G401 (cell line): ENCODE measurements at places on chromosomes 5 and 9. TPM values are rescaled to one million over a fixed set of nuclear protein-coding genes. Genes with fewer than 3 reads are reported as not detected.
A peak's percentile ranks its signal among the peaks of the same experiment; 100 is the strongest.

DNA sequence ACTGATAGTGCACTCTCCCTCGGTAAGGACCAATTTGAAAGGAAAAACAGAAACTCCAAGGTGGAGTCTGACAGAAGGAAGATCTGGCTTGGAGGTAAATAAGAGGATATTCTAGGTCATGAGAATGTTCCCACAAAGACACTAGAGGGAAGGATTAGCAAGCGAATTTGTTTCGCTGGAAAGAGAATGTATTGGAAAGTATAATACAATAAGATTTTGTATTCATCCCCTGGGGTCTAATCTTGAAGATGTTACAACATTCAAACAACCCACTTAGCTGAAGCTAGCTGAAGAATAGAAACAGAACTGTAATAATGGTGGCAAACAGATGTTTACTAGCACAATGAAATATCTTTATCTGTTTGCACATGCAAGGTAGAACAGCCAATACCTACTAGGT lies 158.7 kb downstream of the GNAQ start:
- no peak for DNase-seq

GRCh38 chr9:16150501-16150900 lies 597.7 kb downstream of the CCDC171 start:
- DNase-seq: no peak

GRCh38 chr9:117008876-117009275 lies 321.8 kb downstream of the TRIM32 start:
- no peak for DNase-seq

DNA sequence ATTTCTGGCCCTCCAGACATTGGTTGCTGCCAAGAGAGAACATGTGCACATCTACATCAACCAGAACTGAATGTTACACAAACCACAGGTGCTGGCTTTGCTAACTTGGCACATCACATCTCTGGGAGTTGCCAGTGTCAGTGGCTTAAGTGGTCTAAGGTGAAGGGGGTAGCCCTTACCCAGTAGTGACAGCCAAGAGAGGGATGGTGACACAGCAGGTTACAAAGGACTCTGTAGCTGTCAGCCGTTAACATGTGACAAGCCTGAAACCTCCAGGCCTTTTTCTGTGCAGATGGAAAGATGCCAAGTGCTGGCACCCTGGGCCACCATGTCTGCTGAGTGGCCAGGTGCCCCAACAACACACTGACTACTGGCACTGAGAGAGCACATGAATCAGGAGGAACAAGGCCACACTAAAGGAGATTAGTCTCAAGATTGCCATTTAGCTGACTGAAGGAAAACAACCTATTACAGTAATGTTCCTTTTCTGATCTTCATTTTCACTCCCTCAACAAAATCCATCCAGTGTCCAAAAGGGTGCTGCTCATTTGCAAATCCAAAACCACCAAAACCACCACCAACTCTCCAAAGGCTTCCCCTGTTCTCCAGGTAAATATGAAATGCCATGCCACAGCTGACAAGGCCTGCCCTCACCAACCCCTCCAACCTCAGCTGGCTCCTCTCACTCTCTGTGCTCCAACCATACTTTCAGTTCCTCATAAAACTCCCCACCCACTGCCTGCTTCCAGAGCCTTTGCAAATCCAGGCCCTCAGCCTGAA lies 20.2 kb downstream of the SIL1 start:
- DNase-seq: peak; percentile 98

- DNase-seq: no peak
Measured at GRCh38 chr5:169272111-169272510, 28.8 kb downstream of the SLIT3 start.

DNA sequence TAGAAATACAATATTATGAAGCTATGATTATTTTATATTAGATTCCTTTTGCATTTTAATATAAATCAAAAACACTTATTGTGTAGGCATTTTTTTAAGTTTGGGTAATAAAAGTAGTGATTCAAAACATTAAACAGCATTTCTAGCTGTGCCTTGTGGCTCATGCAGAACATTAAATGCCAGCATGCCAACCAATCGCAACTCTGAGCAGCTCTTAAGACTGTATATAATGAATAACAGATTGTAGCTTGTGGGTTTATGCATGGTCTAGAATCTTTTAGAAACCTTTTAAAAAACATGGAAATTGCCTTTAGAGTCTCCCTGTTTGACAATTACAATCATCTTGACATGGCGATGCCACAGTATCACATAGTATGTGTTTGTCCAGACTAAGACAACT lies 903.8 kb downstream of the EFNA5 start:
- DNase-seq: no peak

DNA sequence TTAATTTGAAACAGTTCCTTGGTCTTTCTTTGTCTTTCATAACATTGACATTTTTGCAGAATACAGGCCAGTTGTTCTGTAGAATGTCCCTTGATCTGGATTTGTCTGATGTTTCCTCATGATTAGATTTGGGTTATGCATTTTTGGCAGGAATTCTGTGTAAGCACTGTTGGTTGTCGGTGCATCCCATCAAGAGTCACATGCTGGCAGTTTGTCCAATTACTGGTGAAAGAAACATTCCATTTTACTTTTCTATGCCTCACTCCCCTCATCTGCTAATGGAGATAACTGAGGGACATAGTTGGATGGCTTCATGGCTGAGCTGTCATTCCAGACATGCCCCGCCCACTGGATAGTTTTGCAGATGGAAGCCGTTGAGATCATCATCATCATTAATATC lies 7.6 kb upstream of the ZNF618 start:
- no peak for DNase-seq

- no peak for DNase-seq
Measured at GRCh38 chr9:19117039-19117716, 10.1 kb downstream of the PLIN2 start.

GRCh38 chr9:83476513-83476912 lies 61.7 kb downstream of the FRMD3 start:
- DNase-seq: no peak

GRCh38 chr5:157263496-157264090 lies 2.3 kb upstream of the CYFIP2 start:
- no peak for DNase-seq

GRCh38 chr5:74575741-74576538 lies 64.6 kb downstream of the ENC1 start:
- DNase-seq: no peak

DNA sequence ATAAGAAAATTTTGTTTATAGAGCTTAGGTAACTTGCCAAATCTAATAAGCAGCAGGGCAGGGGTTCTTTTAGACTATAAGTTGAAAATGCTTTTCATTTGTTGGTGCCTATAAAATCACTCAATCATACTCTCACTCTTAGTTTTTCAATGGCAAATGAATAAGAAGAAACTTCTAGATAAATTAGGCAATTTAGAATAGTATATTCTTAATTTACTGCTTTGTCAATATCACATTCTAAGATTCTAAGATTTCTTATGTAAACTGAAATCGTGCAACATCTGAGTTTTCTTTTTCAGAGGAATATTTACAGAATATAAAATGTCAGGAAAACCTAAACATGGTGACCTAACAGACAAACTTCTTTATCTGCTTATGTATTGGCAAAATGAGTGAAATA lies 849.0 kb downstream of the DTWD2 start:
- no peak for DNase-seq

- no peak for DNase-seq
Measured at GRCh38 chr5:113735751-113736150, 222.3 kb downstream of the YTHDC2 start.

GRCh38 chr5:177316005-177316404 lies 4.3 kb upstream of the MXD3 start:
- DNase-seq: no peak

DNA sequence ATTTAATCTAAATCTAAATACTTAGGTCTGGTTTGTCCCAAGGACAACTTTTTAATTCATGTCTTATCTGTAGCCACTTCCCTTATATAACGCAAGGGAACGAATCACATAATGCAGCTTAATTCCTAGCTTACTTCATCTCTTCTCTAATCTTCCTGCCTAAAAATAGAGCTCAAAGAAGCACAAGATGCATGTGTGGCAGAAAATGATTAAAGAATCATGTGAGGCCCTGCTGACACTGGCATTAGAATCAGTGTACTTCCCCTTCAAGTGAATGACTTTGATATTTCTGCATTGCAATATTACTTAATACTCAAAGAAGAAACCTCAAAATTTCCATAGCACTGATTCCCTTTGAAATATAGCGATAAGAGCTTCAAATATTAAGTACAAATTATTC lies 317.9 kb upstream of the FTMT start:
- DNase-seq: no peak

- no peak for DNase-seq
Measured at GRCh38 chr5:158995694-158996173, 104.0 kb downstream of the EBF1 start.

DNA sequence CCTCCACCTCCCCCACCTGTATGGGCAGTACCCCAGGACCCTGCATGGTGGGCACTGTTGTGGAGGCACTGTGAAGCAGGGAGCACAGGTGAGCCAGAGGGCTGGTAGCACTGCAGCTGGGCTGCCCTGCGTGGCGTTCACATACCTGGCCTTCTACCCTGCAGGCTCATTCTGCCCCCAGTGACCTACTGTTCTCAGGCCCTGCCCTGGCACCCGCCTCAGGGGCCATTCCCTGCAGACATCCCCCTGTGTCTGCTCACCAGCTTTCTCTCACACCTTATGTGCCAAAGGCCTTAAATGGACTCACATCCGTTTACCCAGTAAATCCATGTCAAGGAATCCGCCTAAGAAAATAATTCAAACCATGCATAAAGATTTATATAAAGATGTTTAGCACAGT lies 196.5 kb downstream of the CRB2 start:
- DNase-seq: no peak

Gene SURF4
- 333 and 361 TPM in 2 replicates for total RNA-seq

Gene SOWAHA
- total RNA-seq: 0.78 and 1.1 TPM in 2 replicates

Gene ANXA6
- 299 and 371 TPM in 2 replicates for total RNA-seq

Gene IRX2
- not detected in 2 replicates for total RNA-seq

Gene ZFP37
- total RNA-seq: 3.4 and 5.4 TPM in 2 replicates

Gene GLDC
- total RNA-seq: 16.6 and 26.3 TPM in 2 replicates
